ENCODE measurements at places on chromosomes 12 and 14. TPM values are rescaled to one million over a fixed set of nuclear protein-coding genes. Genes with fewer than 3 reads are reported as not detected.

GRCh38 chr12:106879612-106880011 lies 76.1 kb upstream of the TMEM263 start:
- no peak for DNase-seq

The TCL1B gene
- not detected for total RNA-seq

DNA sequence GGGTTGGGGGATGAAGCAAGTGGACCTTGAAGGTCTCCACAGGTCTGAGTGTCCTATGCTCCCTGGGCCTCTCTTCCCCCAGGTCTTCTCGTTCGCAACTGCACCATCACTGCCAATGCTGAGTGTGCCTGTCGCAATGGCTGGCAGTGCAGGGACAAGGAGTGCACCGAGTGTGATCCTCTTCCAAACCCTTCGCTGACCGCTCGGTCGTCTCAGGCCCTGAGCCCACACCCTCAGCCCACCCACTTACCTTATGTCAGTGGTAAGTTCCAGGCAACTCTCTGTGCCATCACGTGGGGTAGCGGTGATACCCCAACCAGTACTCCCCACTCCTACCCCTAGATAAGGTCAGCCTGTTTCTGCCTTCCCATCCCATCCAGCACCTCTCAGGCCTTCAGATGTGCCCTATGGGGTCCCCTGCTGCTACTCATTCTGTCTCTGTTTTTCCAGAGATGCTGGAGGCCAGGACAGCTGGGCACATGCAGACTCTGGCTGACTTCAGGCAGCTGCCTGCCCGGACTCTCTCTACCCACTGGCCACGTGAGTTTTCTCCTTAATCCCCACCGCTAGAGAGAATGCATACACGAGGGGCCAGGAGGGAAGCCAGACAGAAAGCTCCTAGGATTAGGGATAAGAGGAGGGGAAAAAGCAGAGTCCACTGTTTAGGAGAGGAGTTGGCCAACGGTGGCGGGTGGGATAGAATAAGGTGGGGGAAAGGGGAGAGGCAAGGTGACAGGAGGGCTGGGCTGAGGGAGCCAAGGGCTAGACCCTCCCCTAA lies 1.6 kb upstream of the TAPBPL start:
- no peak for DNase-seq

- no peak for DNase-seq
Observed at GRCh38 chr14:35867280-35867629, 41.1 kb downstream of the BRMS1L start.

DNA sequence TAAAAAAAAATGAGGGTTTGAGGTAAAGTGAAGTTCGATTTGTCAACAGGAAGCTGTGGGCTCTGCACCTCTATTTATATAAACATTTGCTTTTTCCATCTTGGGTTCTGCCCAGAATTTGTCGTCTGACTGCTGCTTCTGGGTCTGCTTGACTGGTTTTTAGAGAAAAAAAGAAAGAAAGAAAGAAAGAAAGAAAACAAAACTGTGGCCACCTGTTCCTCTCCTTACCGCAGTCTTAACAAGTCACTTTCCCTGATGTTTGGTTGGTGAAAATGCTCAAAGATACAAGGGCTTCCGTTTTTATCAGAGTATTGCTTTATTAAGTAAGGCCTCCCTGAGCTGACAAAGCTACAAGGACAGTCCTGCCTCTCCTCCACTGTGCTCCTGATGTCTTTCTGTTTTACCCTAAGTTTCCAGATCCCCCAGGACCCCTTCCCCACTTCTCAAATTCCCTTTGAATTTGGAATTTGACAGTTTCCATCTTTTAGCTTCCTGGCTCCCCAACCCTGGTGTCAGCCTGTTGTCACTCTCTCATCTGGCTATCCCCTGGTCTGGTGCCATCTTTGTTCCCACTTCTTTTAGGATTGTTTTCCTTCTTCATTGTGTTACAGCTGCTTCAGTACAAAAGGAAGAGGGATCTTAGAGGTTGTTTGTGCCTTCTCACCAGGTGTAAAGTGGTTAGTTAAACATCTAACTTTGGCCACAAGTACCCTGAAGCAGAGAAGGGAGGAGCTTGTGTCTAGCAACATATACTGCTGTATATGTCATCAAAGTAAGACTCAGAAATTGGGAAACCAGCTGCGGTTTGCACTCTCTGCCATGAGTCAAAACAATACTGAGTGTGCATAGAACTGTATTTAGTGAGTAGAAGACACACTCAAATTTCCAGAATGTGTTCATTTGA lies 18.0 kb downstream of the MFAP5 start:
- DNase-seq, result no peak

The CHURC1 gene
- 53.4 TPM for total RNA-seq

- DNase-seq, result no peak
Observed at GRCh38 chr12:2297658-2298057, 244.9 kb downstream of the CACNA1C start.

- DNase-seq, result no peak
Observed at GRCh38 chr12:69524331-69524630, 54.1 kb downstream of the FRS2 start.

GRCh38 chr14:26729851-26730250 lies 132.0 kb upstream of the NOVA1 start:
- DNase-seq, result no peak

The KCNH3 gene
- 0.90 TPM for total RNA-seq

GRCh38 chr14:104596451-104596918 lies 8.1 kb downstream of the TMEM179 start:
- DNase-seq, result no peak

The TRMT61A gene
- 19.0 TPM for total RNA-seq

The DRAM1 gene
- 8.8 TPM for total RNA-seq

The RERG gene
- 0.61 TPM for total RNA-seq

GRCh38 chr14:102711207-102711606 lies 66.0 kb upstream of the TRAF3 start:
- DNase-seq, result no peak

DNA sequence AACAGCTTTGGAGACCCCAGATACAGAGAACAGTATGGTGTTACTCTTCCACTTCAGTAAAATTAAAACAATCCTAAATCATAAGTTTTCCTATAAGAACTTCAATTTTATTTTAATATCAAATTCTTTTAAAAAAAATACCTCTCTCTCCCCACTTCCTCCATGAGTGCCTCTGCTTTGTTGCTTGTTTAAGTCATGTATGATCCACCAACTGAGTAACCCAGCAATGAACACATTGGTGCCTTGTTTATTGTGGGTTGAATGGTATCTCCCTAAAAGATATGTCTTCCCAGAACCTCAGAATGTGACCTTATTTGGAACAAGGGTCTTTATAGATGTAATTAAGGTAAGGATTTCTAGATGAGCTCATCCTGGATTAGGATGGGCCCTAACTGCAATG lies 143.5 kb upstream of the EGLN3 start:
- no peak for DNase-seq

- no peak for DNase-seq
Observed at GRCh38 chr14:43778570-43778936, 728.5 kb downstream of the FSCB start.

DNA sequence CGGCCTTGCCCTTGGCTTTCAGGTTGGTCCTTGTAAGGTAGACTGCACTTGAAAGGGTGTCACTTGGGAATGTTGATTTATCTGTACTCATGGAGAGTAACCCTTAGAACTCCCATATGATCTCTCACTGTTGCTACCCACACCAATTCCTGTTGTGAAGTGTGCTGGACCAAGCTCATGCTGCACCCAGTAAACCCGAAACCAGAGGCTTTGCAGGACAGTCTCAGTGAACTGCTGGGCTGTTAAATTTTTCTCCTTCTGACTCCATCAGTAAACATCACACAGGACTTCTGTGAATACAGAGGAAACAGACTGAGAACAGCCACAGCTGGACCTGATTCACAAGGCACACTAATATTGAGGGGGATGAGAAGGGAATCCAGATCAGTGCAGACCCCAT lies 783.0 kb downstream of the TMEM121 start:
- no peak for DNase-seq

- DNase-seq, result no peak
Observed at GRCh38 chr12:321606-322326, 59.1 kb upstream of the SLC6A13 start.

GRCh38 chr12:68612202-68612601 lies 1.5 kb downstream of the RAP1B start:
- no peak for DNase-seq

DNA sequence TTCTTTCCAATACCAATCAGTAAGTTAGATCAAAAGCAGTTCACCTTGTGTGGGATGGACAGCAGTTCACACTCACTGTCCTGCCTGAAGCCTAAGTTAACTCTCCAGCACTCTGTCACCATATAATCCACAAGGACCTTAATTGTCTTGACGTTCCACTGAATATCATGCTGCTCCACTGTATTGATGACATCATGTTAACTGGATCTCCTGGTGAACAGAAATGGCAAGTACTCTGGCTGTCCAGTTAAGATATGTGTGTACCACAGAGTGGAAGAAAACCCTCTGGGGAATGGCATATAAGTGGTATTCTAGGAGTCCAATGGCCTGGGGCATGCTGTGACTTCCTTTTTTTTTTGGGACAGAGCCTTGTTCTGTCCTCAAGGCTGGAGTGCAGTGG lies 16.2 kb downstream of the CDKL1 start:
- no peak for DNase-seq
